ENCODE measurements at places on chromosomes 3 and 15. TPM values are rescaled to one million over a fixed set of nuclear protein-coding genes. Genes with fewer than 3 reads are reported as not detected.

FOXL2NB gene
- total RNA-seq, result not detected

CD276 gene
- total RNA-seq, result 87.3 TPM

PLA2G4D gene
- not detected for total RNA-seq

SFMBT1 gene
- total RNA-seq, result 12.5 TPM

SOX2 gene
- total RNA-seq, result not detected

INAFM2 gene
- 8.9 TPM for total RNA-seq

All from fibroblast of the aortic adventitia (primary cell).